Vagina (tissue), 2 donors: ENCODE measurements at places on chromosomes 5 and 9.

- no peak for DNase-seq
Observed at GRCh38 chr9:101126556-101126955, 98.0 kb downstream of the PLPPR1 start.

DNA sequence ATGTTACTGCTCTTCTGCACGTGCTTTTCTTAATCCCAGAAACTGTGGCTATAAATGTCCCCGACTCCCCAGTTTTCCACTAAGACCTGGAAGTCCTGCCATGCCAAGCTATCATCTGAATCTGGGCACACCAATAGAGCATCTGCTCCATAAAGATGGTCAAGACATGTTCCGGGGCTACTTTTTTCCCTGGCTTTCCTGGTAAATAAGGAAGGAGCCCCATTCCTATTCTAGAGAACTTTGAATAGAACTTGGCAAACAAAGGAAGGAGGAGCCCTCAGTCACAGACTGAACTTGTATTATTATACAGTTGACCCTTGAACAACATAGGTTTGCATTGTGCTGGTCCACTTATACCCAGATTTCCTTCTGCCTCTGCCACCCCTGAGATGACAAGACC is 182.9 kb downstream of the CCDC192 start:
- no peak for DNase-seq

DNA sequence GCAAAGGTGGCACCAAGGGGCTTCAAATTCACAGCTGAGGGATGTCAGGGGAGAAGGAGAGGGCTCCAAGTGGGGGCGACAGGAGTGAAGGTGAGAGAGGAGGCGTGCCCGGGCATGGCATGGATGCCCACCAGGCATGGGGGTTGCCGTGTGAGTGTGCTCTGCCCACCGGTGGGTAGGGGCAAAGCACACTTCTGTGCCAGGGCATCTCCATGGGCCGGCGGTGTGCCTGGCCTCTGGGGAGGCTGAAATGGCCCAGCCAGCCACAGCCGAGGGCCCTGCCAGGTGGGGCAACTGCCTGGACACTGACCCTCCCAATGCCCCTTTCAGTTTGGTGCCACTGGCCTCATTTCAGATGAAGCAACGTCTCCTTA is 14.0 kb upstream of the RNU6ATAC start:
- DNase-seq: no peak

DNA sequence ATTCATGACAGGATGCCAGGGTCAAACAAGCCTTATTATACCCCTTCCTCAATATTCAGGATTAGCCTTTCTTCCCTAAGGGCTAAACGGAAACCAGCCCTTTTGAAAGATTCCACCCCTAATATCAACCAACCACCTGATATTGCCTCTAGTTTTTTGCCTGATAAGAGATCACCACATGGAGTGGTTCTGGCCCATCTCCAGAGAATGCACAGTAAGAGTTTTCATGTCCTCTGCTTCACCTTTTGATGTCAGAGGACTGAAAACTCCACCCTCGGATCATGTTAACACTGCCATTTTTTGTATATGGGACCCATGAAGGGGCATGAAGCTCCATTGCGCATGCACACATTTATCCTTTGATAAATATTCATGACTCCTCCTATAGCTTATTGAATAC is 5.8 kb upstream of the LNPEP start:
- DNase-seq: no peak

DNA sequence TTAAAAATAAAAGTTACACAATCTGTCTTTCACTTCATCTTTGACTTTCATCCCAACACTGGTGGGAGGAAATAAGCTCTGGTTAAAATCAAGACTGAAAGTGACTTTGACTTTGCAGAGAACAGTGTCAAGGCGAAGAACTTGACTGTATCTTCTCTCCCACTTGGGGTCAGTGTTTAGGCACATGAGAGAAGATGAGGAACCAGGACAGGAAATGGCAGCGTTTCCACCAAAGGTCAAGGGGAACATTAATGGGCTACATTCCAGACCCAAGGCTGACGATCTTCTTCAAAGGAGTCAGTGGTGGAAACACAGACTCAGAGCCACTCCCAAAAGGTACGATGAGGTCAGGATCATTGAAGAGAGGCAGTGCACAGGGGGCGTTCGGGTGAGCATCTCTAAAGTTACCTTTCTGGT is 409.5 kb downstream of the ARHGEF28 start:
- DNase-seq: no peak

DNA sequence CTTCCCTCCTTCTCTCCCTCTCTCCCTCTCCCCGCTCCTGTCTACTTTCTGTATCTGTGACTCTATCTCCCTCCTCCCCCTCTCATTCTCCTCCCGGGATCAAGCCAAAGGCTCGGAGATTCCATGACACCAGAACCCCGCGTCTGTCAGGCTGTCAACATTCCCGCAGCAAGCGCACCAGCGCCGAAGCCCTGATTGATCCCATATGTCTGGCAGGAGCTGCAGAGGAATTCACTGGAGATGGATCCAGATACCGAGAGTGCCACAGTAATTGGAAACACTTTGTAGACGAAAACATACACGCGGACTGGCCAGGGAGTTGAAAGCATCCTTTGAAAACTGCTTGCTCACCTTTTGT is 300 bp upstream of the SVEP1 start:
- DNase-seq: no peak

DNA sequence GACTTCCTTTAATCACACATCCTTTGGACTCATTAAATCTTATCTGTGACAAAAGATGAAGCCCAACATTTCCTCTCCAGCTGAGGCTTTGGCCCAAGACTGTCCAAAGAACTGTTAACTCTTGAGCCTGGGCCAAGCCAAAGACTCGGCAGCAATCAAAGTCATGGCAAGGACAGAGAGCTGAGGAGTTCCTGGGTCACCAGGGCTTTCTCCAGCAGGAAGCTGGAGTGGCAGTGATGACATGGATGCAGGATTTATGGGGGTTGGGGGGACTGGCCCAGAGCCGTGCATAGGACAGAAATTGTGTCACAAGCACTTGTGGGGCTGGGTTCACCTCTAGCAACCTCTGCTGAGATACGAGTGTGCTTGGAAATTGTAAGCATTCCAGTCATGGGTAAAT is 440.3 kb downstream of the PLK2 start:
- DNase-seq: no peak

GRCh38 chr5:172805736-172806255 is 28.3 kb upstream of the ERGIC1 start:
- DNase-seq: no peak
